ENCODE measurements at places on chromosomes 13 and 19.

DNA sequence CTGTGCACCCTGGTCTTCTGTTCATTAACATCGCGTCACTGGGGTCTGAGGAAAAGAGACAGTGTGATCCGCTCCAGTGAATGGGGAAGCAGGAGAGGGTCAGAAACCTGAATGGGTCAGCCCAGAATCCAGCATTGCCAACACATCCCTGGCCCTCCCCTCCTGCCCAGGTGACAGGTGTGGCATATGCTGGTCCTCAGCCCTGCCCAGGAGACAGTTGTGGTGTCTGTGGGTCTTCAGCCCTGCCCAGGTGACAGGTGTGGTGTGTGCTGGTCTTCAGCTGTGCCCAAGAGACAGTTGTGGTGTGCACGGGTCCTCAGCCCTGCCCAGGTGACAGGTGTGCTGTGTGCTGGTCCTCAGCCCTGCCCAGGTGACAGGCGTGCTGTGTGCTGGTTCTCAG, 8.0 kb downstream of the TFDP1 start:
- no peak for DNase-seq

DNA sequence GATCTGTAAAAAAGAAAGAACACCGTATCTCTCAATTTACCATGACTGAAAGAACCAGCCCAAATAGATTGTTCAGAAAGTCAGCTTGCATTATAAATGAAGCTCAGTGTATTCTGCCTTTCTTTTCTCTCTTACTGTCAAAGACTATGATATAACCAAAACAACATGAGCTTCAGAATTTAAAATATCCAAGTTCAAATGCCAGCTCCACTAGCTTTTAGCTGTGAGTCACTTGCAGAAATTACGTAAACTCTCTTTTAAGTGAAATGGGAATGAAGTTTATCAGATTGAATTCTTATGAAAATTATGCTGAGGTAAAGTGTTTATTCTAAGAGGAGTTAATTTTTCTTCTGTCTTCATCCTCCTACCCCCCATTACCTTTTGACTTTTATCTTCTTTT, 20.0 kb upstream of the POSTN start:
- no peak for DNase-seq

DNA sequence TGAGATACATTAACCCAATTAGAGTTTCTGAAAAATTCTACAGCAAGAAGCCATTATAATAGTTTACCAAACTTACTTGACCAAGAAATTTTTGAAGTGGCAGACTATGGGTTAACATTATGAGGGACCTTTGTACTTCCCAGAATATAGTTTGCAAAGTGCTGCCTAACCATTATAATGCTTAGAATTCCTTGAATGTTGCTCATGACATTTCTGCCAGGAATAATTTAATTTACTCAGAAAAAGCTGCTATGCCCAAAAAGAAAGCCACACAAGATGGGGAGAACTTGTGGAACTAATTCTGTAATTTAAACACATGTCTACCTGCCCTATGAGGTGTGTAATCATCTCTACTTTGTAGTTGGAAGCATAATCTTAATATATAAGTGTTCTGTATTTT, 58.1 kb upstream of the MYCBP2 start:
- no peak for DNase-seq

GRCh38 chr13:112449545-112449930, 73.4 kb downstream of the SPACA7 start:
- no peak for DNase-seq

GRCh38 chr19:45607071-45608029, 5.3 kb upstream of the GPR4 start:
- DNase-seq = peak; percentile 64

GRCh38 chr19:50311723-50312635, 17.2 kb downstream of the KCNC3 start:
- DNase-seq = no peak

DNA sequence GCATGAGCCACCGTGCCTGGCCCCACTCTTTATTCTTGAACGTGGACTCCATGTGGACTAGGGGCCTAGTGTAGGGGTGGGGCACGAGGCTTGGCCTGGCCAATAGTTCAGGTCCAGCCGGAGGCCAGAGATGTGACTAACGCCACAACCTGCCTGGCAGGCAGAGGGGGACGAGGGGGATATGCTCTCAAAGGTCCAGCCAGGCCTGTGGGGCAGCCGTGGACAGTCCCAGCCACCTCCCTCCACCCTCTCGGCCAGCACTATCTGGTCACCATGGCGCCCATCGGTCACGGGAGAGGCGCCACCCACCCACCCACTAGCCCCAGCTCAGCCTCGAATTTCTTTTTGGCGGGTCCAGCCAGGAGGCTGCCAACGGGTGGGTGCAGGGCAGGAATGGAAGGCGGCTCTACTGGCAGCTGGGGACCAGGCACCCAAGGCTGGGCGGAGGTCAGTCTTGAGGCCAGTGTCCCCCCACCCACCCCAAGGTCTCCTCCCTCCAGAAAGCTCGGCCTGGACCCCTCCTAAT, 2.2 kb upstream of the CERS1 start:
- no peak for DNase-seq

DNA sequence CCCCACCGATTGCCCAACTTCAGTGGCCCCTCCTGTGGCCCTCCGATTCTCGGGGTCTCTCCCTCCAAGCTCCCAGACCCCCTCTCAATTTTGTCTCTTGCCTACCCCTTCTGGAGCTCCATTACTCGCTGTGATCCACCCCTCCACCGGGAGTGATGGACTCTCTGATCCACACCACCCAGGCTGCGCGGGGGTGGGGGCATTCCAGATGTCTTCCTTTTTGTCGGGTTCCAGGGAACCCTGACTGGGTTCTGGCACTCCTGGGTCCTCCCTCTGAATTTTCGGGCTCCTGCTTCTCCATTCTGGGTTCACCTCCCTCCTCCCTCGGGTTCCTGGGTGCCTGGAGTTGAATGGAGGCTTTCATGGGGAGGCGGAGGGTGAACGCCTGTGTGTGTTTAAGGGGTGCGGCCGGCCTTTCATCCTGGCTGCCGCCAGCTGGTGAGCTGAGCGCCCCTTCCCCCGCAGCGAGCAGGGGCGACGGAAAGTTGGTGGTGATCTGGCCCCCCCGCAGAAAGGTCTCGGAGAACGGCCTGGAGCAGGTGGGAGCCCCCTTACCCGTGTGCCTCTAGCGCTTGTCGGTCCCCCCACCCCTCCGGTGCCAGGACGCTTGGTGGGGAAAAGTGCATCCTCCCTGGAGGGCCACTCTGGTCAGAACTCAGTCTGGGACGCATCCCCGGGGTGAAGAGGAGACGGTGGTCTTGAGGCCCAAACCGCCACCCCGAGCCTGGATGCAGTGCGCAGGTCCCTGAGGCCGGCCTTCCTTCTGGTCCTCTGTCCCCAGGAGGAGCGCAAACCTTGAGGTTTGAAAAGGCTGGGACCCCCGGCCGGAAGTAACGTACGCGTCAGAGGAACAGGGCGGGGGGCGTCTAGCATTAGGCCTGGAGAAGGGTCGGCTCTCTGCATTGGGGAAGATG, 1.6 kb downstream of the MISP3 start:
- no peak for DNase-seq

GRCh38 chr13:36526897-36527296, 94.6 kb downstream of the CCNA1 start:
- no peak for DNase-seq

DNA sequence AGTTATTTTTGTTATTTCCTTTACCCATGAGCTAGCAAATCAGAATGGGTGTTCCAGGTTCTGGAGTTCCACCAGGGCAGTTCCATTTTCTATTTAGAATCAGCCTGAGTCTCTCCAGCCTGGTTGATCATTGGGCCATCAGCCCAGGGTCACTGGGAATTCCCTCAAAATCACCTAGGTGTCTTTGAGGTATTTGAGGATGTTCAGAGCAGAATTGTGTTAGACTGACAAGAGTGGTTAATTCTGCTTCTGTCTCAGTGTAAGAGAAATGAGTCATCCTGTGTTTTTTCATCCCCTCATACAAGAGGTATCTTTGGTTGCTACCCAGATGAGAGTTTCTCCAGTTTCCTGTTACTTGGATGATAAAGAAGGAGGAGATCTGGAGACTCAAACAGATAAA, 11.7 kb downstream of the ZNF66 start:
- DNase-seq = no peak

DNA sequence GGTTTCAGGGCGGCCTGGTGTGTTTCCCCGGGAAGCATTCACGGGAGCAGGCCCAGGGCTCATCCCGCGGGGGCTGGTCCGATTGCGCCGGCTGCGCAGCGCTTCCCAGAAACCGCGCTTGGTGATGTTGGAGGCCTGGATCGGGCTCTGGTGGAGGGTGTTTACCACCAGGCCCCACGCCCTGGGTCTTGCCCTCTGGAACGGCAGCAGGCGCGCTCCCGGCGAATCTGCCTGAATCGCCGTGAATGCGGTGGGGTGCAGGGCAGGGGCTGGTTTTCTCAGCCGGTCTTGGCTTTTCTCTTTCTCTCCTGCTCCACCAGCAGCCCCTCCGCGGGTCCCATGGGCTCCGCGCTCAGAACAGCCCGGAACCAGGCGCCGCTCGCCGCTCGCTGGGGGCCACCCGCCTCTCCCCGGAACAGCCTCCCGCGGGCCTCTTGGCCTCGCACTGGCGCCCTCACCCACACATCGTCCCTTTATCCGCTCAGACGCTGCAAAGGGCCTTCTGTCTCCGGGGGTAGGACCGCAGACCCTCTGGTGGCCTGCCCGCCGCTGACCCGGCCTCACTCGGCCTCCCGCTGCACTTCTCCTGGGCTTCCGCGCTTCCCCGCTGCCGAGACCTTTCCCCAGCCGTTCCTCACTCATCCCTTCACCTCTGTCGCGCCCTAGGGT, 69.4 kb upstream of the GJB6 start:
- no peak for DNase-seq

GRCh38 chr13:43720780-43721397, 65.9 kb downstream of the ENOX1 start:
- DNase-seq = no peak

- DNase-seq = no peak
Measured at GRCh38 chr19:6736917-6737283, 480 bp downstream of the GPR108 start.

DNA sequence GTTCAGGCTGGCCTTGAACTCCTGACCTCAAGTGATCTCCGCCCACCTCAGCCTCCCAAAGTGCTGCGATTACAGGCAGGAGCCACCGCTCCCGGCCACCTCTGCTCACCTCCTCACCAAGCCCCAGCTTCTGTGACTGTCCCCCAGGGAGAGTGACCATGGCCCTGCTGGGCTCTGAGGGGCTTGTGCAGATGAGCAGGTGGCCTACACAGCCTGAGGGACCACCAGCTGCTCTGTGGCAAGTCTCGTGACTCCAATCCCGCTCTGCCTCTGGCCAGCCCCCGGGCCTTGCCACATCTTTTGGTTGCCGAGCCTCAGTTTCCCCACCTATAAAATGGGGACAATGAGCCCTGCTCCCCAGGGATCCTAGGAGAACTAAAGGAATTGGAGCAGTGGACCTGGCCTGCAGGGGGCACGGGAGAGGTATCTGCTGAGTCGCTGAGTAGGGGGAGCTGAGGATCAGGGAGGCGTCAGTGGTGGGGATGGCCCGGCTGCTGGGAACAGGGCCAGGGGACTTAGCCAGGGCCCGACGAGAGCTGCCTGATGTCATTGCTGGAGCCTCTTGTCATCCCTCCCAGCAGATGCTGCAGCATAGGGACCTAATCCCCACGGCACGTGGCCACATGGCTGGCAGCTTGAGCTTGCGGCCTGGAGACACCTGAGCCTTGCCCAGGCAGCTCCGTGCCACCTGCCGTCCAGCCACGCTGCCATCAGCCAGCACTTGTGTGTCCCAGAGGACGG, 74.7 kb downstream of the GADD45B start:
- no peak for DNase-seq

- no peak for DNase-seq
Measured at GRCh38 chr19:590396-590745, 690 bp downstream of the HCN2 start.

- DNase-seq = no peak
Measured at GRCh38 chr13:45120967-45121831, 889 bp downstream of the GTF2F2 start.

DNA sequence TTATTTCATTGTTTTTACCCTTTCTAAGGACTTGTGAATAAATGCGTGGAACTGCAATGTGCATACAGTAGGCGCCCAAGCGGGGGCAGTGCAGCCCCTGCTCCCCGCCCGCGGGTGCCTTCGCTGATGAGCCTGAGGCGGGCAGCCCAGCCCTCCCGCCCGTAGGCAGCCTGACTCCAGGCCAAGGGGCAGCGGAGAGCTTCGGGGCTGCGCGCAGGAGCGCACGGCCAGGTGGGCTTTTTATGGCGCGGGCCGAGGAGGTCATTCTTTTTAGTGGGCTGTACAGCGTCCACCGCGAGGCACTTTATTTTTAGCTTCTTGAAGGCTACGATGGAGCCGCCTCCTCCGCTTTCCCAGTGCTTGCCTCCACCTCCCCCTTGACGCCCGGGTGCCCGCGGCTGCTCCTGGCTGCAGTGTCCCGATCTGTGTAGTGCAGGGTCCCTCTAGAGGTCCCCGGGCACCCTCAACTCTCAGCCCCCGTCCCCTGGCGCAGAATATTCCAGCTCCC, 60.5 kb downstream of the CCNE1 start:
- no peak for DNase-seq

DNA sequence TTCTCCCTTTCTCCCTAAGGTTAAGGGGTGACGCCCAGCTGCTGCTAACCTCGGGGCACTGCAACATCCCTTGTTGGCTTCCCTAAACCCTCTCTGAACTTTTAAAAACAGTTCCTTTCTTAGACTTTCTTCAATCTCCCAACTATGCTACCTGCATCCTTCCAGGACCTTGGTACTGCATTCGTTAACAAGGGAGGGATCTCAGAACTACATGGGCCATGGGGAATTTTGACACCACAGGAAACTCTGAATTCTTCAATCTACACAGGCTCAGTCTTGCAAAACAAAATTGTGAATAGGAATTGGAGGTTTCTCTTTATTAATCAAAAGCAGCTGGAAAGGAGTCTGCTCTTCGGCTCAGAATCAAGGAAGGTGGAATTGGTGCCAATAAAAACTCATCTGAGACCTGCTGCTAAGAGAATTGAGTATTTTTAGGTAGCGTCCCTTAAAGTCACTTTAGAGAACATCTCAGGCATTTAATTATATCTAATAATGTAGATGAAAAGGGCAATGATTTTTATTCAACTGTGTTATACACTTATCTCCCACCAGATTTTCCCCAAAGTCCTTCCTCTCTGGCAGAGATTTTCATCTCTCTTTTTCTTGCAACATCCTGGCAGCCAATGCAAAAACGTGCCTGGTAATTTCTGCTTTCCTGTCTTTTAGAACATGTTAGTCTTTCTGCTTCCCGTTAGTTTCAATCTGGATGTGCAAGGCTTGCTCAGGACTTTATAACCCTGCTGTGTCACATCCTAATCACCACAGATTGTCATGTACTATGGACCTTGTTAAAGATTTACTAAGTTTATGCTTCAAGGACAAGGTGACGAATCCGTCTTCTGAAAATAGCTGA, 69.1 kb upstream of the SLC15A1 start:
- DNase-seq = no peak

DNA sequence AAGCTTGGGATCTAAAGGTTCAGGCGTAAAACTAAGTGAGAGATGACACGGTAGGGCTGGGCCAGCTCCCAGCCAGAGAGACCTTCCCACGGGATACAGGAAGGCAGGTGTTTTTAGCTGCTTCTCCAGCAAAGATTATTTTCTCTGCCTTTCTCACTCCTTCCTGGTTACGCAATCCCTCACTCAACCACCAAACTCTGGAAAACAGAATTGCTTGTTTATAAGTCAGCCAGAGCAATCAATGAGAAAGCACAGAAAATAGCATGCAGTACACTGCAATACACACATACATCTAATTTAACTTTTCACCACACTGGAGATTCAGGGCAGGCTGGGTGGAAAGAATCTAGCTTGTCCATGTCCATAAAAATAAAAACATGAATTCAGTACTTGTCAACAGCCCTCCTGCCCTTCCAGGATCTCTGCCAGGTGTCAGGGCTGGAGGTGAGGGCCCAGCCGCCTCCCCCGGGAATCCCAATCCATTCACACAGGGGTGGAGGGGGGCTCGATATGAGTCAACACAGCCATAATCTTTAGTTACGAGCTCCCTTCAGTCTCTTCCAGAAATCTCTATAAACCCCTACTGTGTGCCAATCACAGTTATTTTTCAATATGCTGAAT, 12.2 kb downstream of the RHPN2 start:
- no peak for DNase-seq

Data from amniotic stem cell (primary cell).